ENCODE measurements at places on chromosomes 4 and X.

DNA sequence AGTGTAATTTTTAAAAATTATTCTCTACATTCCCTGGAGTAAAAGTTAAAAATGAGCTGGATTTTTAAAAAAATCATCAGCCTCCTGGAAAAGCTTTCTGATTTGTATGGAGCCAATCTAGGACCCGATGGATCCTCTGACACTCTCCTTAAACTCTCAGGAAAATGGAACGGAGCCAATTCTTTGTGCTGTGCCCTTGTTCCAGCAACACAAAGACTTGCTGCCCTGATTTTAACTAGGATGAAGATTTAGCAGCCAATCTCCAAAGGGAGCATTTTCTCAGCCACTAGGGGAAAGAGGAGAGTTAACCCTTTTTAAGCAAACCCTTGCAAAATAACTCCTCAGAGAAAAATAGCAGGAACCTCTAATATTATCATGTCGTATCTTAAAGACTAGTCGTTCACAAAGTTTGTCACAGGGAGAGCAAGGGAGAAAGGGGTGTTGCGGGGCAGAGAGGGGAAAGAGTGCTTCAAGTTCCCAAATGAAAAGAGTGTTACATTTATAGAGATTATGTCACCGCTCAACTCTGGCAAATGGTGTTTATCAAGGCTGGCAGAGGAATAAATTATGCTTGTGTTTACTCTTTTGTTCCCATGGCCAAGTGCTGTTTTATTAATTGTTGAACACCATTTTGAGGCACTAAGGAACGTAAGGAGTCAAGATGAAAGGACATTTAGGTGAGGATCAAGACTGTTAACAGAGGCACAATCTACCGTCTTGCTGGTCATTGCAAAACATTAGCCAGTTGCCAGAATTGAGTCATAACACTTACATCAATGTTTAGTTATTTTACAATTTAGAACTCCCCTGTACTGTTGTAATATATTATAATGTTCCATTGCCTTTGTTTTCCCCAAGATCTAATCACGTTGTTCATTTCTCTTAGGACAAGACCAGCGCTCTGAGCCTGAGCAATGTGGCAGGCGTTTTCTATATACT, 250.7 kb downstream of the THOC2 start:
- H3K4me3 ChIP-seq, result no peak overlapping the region
- no peak overlapping the region for H3K27ac ChIP-seq
- H3K36me3 ChIP-seq, result no peaks in the 10 kb centered on the region
- H3K4me1 ChIP-seq, result no peaks in the 10 kb centered on the region

- H3K4me1 ChIP-seq, result no peaks in the 10 kb centered on the region
- no peak overlapping the region for H3K27ac ChIP-seq
- no peak for DNase-seq
- no peaks in the 10 kb centered on the region for H3K27me3 ChIP-seq
- H3K36me3 ChIP-seq, result no peaks in the 10 kb centered on the region
These were observed 406.1 kb upstream of the TRAM1L1 start for GRCh38 chr4:117491516-117491915.

GRCh38 chr4:169144061-169144600, 126.6 kb downstream of the SH3RF1 start:
- no peaks in the 10 kb centered on the region for H3K36me3 ChIP-seq
- H3K27ac ChIP-seq, result no peak overlapping the region
- DNase-seq, result no peak
- H3K4me3 ChIP-seq, result no peak overlapping the region
- peaks cover 2% of the 10 kb centered on the region for H3K4me1 ChIP-seq
- no peaks in the 10 kb centered on the region for H3K27me3 ChIP-seq

DNA sequence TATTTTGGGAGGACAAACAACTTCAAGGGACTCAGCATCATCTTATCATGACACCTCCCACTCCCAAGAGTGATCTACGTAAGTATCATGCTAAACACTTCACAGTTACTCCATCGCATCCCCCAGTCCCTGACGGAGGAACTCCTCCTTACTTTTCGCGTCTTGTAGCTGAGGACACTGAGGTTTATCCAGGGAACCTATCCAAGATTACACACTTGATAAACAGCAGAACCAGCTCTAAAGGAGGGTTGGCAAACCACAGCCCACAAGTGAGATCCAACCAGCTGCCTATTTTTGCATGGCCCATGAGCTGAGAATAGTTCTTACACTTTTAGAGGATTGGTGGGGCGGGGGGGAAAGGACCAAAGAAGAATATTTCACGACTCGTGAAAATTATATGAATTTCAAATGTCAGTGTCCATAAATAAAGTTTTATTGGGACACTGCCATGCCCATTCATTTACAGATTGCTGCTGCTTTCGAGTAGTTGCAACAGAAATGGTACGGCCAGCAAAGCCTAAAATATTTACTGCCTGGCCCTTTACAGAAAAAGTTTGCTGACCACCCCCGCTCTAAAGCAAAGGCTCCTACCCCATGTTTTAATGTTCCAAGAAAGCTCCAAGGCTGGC, 47.8 kb downstream of the SEPSECS start:
- H3K4me1 ChIP-seq, result no peaks in the 10 kb centered on the region
- DNase-seq, result no peak
- no peaks in the 10 kb centered on the region for H3K36me3 ChIP-seq
- H3K27ac ChIP-seq, result no peak overlapping the region
- H3K27me3 ChIP-seq, result no peaks in the 10 kb centered on the region
- H3K4me3 ChIP-seq, result no peak overlapping the region

- H3K27ac ChIP-seq, result no peak overlapping the region
- no peaks in the 10 kb centered on the region for H3K4me1 ChIP-seq
- peaks cover 6% of the 10 kb centered on the region for H3K36me3 ChIP-seq
These were observed 55.8 kb upstream of the CD99 start for GRCh38 chrX:2635342-2635741.

- no peaks in the 10 kb centered on the region for H3K4me1 ChIP-seq
- no peaks in the 10 kb centered on the region for H3K27me3 ChIP-seq
- H3K4me3 ChIP-seq, result no peak overlapping the region
- H3K27ac ChIP-seq, result no peak overlapping the region
- no peak for DNase-seq
These were observed 214.2 kb upstream of the PCDH10 start for GRCh38 chr4:132934911-132935310.

DNA sequence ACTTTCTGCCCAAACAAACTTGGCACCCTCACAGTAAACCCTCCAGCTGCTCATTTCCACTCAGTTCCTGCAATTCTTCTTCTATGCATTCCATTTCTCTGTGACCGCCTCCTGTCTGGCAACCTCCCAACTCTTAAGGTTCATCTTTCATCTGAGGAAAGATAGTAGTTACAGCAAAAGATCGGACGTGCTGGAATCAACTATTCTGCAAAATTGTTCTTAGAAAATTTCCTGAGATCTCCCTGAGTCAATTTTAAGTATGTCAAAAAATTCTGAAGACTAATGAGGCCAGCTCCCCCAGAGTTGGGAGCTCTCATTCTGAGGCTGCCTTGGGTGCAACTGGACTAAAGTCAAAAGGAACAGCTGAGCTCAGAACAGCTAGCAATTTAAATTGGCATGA, 1026.0 kb downstream of the ADGRL3 start:
- H3K27me3 ChIP-seq, result no peaks in the 10 kb centered on the region
- H3K4me3 ChIP-seq, result no peak overlapping the region
- H3K27ac ChIP-seq, result no peak overlapping the region
- DNase-seq, result no peak

- no peak for DNase-seq
- no peak overlapping the region for H3K4me3 ChIP-seq
- H3K36me3 ChIP-seq, result no peaks in the 10 kb centered on the region
- H3K4me1 ChIP-seq, result no peaks in the 10 kb centered on the region
These were observed 11.4 kb downstream of the BANK1 start for GRCh38 chr4:101801958-101802357.

GRCh38 chr4:11739992-11740391, 311.3 kb upstream of the HS3ST1 start:
- DNase-seq, result no peak
- no peaks in the 10 kb centered on the region for H3K36me3 ChIP-seq
- H3K4me1 ChIP-seq, result no peaks in the 10 kb centered on the region

DNA sequence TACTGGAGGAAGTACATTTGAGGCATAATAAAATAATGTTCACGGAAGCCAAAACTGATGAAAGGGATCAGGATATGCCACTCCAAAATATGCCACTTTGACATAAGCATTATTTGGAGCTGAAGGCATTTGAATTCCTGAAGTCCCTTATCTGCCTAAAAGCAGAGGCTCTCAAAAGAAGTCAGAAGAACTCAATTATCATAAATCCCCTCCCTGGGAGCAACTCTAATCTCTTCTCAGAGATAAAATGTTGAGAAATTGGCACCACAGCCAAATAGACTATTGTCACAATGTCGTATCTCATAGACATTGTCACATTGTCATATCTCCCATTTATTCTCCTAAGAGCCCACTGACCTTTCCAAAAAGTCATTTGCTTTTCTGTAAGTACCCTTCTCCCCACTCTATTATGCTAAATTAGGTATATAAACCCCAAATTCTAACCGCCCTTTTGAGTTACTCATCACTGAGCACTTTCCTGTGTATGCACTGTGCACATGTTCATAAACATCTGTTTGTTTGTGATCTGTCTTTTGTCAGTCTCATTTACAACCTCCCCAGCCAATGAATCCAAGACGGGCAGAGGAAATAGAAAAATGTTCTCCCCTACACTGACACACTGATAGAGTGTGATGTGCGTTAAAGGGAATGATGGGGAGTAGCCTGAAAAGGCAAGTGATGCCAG, 78.5 kb upstream of the NAF1 start:
- no peak overlapping the region for H3K27ac ChIP-seq
- H3K4me3 ChIP-seq, result no peak overlapping the region
- no peaks in the 10 kb centered on the region for H3K4me1 ChIP-seq
- DNase-seq, result no peak
- H3K36me3 ChIP-seq, result no peaks in the 10 kb centered on the region

DNA sequence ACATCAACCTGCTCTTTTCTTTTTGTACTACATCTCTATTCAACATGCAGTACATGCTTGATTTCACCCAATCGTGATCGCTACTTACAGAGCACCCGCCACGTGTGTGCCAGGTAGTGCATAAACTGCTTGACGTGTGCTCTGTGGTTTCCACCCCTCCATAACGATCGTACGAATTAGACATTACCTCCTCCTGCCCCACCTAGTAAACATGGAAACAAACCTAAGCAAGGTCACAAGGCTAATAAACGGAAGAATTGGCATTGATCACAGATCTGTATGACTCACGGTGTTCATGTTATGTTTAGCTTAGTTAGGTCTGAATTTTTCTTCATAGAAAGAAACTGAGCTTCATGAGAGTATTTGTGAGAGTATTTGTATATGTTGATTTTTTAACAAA, 64.1 kb downstream of the STX18 start:
- H3K4me3 ChIP-seq, result no peak overlapping the region
- H3K4me1 ChIP-seq, result no peaks in the 10 kb centered on the region
- no peaks in the 10 kb centered on the region for H3K27me3 ChIP-seq
- H3K27ac ChIP-seq, result no peak overlapping the region
- no peak for DNase-seq

DNA sequence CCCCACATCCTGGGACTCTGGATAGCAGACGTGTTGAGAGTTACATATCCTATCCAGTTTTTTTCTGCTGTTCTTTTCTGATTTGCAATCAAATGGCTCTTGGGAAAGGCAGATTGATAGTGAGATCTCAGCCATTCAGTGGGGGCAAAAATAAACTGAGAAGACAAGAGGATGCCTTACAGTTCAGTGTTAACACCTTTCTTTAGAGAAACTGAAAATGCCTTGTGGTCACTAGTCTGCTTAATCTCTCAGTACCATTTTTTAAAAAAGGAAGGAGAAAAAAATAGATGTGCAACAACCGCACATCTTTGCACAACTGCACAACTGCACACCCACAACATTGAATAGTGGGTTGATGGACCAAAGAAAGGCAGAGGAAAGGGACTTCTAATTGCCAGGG, 109.3 kb downstream of the ARHGEF9 start:
- H3K4me1 ChIP-seq, result no peaks in the 10 kb centered on the region
- no peak for DNase-seq
- H3K4me3 ChIP-seq, result no peak overlapping the region
- no peaks in the 10 kb centered on the region for H3K36me3 ChIP-seq
- H3K27me3 ChIP-seq, result no peaks in the 10 kb centered on the region
- H3K27ac ChIP-seq, result no peak overlapping the region

DNA sequence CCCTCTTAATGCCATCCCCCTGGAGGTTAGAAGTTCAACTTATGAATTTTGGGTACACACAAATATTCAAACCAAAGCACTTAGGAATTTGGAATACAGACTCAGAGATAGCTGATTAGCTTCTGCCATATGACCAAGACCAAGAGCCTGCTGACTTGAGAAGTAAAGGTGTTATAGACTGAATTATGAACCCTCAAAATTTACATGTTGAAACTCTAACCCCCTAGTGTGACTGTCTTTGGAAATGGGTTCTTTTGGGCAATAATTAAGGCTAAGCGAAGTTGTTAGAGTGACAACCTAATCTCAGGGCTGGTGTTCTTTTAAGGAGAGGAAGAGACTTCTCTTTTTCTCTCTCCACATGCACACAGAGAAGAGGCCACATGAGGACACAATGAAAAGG, 151.2 kb downstream of the COX18 start:
- H3K4me1 ChIP-seq, result no peaks in the 10 kb centered on the region
- H3K4me3 ChIP-seq, result no peak overlapping the region
- H3K27ac ChIP-seq, result no peak overlapping the region
- H3K27me3 ChIP-seq, result no peaks in the 10 kb centered on the region
- no peak for DNase-seq
- H3K36me3 ChIP-seq, result no peaks in the 10 kb centered on the region

DNA sequence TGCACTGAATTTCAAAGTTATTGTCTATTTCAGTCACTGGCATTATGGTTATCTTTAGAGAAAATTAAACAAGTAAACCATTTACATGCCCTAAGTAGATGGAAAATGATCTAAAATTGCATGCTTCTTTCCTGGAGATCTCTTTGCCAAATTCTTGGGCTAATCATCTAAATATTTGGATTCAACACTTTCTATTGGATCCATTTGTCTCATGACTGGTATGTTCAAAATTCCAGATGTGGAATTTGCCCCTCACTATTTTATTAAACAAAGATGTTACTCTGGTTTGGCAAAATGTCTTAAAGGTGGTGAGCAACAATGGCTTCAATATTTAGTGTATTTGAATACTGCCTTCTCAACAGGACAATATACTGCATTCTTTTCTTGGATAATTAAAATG, 147.5 kb upstream of the CASK start:
- no peak overlapping the region for H3K27ac ChIP-seq
- no peaks in the 10 kb centered on the region for H3K4me1 ChIP-seq

GRCh38 chr4:143339497-143339896, 2.8 kb downstream of the GAB1 start:
- H3K4me3 ChIP-seq, result no peak overlapping the region
- no peak overlapping the region for H3K27ac ChIP-seq
- no peaks in the 10 kb centered on the region for H3K27me3 ChIP-seq
- DNase-seq, result no peak
- H3K4me1 ChIP-seq, result 0 out of 2 replicates have a peak, but pooled peaks cover 1% of the 10 kb centered on the region

GRCh38 chr4:104756837-104757236, 262.1 kb upstream of the CXXC4 start:
- no peak overlapping the region for H3K27ac ChIP-seq
- H3K4me1 ChIP-seq, result no peaks in the 10 kb centered on the region
- no peak overlapping the region for H3K4me3 ChIP-seq
- no peak for DNase-seq

GRCh38 chrX:20189171-20189570, 47.5 kb upstream of the EIF1AX start:
- no peak for DNase-seq
- no peaks in the 10 kb centered on the region for H3K27me3 ChIP-seq
- no peak overlapping the region for H3K27ac ChIP-seq

GRCh38 chr4:159401791-159402380, 299.0 kb downstream of the RAPGEF2 start:
- 0 out of 2 replicates have a peak, but pooled peaks cover 1% of the 10 kb centered on the region for H3K27me3 ChIP-seq
- H3K4me1 ChIP-seq, result 0 out of 2 replicates have a peak, but pooled peaks cover 1% of the 10 kb centered on the region
- H3K36me3 ChIP-seq, result no peaks in the 10 kb centered on the region
- DNase-seq, result no peak
- H3K4me3 ChIP-seq, result no peak overlapping the region
